ENCODE measurements at places on chromosomes 4 and X.

DNA sequence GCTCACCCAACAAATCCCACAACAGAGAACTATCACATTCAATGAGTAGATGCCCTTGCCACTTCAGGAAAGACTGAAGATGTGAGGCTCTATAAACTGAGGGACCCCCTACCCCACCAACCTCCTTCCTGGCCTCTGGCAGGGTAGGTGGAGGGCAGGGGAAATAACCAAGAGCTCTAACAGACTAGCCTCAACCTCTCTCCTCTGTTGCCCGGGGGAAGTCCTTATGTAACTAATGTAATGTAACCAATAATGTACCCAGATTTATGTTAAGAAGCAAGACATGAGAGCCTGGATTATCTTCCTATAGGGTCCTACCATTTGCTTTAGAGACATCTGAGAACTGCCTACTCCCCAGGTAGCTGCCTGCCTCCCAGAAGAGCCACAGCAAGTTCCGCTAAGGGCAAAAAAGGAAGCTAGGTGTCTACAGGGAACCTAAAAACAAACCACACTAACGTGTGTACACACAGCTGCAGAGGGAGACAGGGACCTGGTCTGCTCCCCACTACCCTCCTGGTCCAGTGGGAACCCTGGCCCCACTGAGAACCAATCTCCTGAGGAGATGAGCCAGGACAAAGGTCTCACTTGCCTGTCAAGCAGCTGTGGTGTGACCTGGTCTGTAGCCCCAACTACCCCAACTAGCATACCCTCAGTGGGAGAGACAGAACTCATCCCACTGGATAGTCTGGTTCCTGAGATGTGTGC, 17.7 kb downstream of the OTUD5 start:
- no peak for DNase-seq

- no peak for DNase-seq
Observed at GRCh38 chrX:148947399-148947975, 447.1 kb downstream of the AFF2 start.

DNA sequence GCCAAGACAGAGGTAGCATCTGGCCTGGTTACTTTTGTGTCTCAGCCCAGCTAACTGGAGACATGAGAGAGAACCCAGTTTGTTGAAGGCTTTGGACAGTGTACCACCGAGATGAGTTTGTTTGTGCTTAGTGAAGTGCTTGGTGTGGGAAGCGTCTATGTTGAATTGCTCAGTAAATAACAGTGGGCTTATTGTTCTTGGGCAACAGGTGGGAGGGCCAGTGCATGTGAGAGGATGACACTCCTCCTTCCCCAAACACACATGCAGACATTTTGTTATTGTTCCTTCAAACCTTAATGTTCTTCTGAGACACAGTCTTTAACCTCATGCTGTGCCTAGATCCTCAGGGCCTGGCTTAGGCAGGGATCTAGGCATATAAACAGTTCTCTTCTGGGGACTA, 39.7 kb downstream of the MSN start:
- no peak for DNase-seq

GRCh38 chrX:31656013-31656412, 584.2 kb upstream of the FTHL17 start:
- DNase-seq, result no peak

GRCh38 chr4:140702096-140702757, 54.0 kb downstream of the TBC1D9 start:
- DNase-seq, result no peak

- DNase-seq, result no peak
Observed at GRCh38 chrX:5057786-5058185, 1170.9 kb downstream of the NLGN4X start.

GRCh38 chr4:87304745-87305432, 17.8 kb downstream of the HSD17B13 start:
- DNase-seq, result no peak

- no peak for DNase-seq
Observed at GRCh38 chr4:12071316-12071715, 642.6 kb upstream of the HS3ST1 start.

GRCh38 chrX:85992811-85993229, 54.5 kb downstream of the CHM start:
- no peak for DNase-seq

GRCh38 chr4:1405254-1405635, 997 bp downstream of the NKX1-1 start:
- DNase-seq, result peak; percentile 3

DNA sequence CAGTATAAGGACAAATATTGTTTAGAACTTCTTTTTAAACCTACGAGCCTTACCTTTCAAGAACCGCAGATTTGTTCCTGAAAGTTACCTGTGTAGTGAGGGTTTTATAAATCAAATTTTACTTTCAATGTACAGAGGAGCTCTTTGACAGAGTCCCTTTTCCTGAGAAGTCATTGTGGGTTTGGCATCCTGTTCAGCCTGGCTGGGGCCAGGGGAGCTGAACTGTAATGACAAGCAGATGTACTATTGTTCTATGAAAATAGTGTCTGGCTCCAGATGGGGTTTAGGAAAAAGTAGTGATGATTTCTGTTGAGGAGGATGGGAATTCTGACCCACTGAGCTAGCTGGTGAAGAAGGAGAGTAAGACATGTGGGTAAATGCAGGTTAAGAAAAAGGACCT, 196.2 kb upstream of the PGRMC2 start:
- no peak for DNase-seq

DNA sequence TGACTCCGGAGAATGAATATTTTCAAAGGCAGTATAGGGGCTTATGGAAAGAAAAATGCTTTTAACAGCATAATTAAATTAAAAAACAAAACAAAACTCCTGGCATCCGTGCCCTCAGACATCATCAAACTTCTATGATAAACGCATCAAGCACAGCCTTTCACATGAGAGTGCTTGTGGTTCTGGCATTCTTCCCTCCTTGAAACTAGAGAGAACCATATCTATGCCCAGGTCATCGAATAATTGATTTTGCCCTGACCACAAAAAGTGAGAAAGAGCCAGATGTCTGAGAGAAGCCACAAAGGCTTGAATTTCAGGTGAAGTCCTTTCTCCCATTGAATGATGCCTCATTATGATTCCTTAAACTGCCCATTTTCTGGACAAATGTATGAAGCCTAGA, 286.8 kb downstream of the CBLL2 start:
- DNase-seq, result no peak

- no peak for DNase-seq
Observed at GRCh38 chrX:48663241-48663640, 20.4 kb upstream of the WAS start.

GRCh38 chr4:151302432-151302831, 23.0 kb downstream of the SH3D19 start:
- DNase-seq, result no peak

DNA sequence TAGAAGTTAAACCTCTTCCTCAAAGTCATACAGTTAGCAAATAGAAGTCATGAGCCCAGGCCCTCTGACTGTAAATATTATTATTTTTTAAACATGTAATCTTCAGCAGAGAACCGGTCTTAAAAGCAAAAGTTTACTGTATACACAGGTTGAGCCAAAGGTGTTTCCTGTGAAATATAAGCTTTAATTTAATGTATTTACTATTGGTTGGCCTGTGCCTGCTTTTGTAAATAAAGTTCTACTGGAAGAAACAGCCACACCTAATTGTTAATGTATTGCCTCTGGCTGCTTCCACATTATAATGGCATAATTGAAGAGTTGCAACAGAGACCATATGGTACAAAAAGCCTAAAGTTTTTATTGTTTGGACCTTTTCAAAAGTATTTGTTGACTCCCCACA, 61.0 kb upstream of the PRDM8 start:
- DNase-seq, result no peak

DNA sequence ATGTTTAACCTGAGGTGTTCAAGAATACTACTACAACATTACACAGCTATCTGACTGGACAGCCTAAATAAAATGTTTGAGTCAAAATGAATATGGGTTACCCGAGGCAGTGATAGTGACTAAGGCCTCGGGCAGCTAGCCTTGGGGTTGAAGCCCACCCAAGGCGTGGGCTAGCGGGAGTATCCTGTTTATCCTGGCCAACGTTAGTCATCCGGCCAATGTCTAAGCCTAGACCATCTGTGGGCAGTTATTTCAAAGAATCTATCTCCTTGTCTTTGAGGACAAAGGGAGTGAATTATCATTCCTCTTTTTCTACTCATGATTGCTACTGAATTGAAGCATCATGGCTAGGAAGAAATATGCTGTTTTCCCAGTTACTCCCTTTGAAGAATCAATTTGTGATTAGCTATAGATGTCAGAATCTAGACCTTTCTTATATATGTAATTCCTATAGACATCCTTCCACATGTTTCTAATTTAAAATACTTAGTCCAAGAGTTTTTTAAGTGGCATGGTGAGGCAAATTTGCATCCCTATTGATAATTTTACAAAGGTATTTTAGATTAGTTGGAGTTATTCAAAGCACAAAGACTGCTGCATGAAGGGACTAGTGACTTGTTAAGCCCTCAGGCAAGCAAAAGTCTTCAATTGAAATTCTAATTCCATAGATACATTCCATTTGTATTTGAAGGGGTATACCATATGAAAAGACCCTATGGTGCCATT, 6.0 kb upstream of the PDGFC start:
- DNase-seq, result no peak

DNA sequence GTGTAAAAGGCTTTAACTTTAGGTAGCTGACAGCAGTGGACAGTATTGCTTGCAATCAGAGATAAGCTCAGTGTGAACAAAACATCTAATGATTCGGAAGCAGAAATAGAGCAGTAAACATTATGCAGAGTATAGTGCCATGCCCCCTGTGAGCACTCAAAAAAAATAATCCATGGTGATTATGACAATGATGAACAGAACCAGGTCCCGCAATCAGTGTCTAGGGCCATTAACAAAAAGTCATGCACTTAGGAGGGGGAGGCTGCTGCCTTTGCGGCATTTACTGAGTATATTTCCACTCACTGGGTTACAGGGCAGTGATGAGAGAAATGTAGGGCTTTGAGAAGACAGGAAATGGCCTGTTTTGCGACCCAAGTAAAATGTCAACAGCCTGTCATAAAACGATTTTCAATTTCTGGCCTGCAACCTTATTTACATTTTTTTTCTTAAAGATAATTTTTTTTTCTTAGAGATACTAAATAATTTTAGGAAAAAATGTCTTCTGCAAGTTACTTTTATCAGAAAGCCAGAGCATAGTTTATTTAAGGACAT, 27.3 kb upstream of the NEIL3 start:
- DNase-seq, result no peak

GRCh38 chr4:156953001-156953400, 18.6 kb downstream of the PDGFC start:
- DNase-seq, result no peak

- DNase-seq, result no peak
Observed at GRCh38 chr4:10161146-10161545, 44.5 kb upstream of the WDR1 start.

DNA sequence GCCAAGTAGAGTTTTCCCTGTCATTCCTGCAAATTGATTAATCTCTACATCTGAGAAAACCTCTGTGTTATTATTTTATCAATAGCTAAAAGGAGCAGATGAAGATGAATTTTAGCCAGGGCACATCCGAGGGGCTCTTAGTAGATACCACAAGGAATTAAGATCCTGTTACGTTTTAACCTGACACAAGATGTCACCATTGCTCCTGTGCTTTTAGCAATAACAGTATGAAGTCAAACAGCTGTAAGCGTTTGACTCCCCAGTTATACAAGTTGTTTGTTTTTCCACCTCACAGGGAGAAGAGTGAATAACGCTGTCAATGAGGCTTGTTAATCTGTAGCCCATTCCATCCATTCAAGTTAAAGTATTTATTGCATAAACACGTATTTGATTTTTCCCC, 76.0 kb upstream of the AP1S2 start:
- DNase-seq, result no peak

- no peak for DNase-seq
Observed at GRCh38 chr4:48575964-48576363, 85.9 kb downstream of the ZAR1 start.

DNA sequence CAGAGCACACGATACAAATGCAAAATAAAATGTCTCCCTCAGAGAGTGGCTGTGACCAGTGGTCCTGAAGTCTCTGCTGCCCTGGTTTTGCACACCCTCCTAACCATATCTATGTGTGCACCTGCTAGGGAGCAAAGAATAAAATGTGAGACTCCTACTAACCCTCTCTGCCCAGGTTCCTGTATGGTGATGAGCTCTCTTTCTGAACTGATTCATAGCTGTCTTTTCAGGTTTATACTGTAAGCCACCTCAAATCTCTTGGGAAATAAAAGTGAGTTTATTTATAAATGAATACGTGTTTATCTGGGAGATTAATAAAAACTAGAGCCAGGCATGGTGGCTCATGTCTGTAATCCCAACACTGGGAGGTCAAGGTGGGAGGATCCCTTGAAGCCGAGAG, 126.0 kb upstream of the RBPJ start:
- DNase-seq, result no peak

DNA sequence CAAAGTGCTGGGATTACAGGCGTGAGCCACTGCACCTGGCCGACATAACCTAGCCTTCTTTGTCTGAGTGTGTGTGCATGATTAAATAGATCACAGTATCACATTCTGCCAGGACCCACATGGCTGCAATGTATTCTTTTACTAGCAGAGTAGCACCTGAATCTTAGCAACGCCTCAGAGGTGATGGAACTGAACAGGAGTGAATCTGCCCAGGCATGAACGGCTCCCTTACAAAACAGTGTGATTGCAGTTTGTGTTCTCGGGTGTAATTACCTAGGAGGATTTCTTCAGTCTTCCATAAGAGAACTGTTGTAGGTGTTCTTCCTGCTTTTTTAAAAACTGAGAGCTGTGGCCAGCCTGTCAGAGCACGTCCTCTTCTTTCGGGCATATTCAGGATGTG, 122.7 kb upstream of the STS start:
- no peak for DNase-seq

DNA sequence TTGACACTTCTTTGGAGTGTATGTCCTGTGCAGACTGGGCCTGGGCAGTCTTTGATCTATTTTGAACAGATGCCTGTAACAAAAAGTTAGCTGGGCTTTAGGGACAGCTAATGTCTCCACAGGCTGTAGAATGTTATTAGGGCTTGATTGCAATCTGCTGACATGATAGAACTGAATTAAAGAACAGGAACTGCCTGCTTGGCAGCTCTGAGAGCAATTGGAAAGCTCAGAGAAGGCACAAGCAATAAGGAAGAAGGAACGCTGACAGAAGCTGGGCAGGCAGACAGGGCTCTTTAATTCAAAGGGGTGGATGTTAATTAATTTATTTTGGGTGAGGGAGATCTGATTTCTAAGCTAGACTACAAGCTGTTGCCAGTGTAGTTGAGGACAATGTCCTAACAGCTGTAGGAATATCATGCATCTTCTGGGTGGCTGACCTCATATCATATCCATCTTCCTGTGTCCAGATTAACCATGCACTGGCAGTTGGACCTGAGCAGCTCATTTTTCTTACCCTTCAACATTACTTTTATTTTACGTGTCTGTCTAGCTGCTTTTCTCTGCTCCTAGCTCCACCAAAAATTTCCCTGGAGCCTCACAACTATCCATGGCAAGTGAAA, 20.7 kb upstream of the GRXCR1 start:
- DNase-seq, result no peak
